Esophagus mucosa (tissue), 1 donor: ENCODE measurements at places on chromosomes 6 and 20.

DNA sequence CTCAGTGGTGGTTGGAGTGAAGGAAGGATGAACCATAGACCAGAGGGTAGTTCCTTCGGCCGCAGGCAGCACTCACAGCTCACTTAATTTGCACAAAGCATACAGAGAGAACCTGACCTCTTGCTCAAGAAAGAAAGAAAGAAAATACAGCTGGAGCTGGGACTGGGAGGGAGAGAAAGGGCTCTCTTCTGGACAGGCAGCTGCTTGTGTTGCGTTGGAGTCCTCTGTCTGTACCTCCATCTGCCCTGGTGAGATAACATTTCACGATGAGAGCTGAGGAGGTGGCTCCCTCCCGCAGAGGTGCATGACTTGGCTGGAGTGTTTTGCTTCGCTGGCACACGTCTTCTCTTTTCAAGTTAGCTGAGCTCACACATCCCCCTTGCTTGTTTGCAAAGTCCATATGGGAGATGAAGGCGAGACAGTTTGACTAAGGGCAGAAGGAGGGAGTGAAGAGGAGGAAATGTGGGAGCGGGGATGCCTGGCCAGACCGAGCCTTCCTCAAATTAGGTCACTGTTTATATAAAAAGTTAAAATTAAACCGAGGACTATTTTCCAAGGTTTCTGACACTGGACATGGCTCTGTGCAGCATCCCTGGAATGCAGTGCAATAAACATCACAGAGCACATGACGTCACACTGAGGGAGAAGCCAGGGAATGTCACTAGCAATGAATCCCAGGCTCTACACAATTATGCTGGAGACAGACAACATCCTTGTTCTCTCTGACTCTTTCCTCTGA lies 359.4 kb downstream of the CD83 start:
- no peak for ATAC-seq

DNA sequence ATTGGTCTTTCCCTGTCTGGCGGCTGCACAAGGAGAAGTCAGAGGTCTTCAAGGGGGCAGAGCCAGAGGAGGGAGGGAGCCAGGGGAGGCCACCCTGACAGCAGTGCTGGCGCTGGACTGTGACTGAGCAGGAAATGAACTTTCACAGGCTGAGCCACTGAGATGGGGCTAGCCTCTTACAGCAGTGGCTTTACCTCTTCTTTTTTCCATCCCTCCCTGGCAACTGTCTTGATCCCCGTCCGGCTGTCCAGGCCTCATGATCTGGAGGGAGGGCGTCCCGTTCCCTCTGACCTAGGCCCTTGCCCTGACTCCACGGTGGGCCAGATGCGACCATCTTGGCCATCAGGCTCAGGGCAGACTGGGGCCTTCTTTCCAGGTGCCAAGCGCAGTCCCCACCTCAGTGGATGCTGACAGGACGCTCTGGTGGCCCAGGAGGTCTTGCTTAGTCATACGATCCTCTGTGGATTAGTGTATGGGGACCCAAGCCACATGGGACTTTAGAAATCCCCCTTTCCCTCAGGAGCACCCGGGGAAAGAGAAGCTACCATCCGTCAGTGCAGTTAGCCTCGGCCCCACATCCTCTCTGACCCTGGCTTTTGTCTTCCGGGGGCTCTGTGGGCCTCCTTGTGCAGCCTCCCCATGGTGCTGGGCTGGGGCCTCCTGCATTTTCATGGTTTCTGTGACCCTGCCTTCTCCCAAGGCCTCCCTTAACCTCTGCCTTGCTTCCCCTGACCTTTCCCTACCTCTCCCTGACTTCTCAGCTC lies 57.4 kb upstream of the CCDC167 start:
- no peak for ATAC-seq

- peak; percentile 50 for ATAC-seq
Measured at GRCh38 chr20:40568200-40568599, 120.8 kb downstream of the MAFB start.

GRCh38 chr6:26215585-26216358 lies 128.5 kb downstream of the HFE start:
- peak; percentile 22 for ATAC-seq

DNA sequence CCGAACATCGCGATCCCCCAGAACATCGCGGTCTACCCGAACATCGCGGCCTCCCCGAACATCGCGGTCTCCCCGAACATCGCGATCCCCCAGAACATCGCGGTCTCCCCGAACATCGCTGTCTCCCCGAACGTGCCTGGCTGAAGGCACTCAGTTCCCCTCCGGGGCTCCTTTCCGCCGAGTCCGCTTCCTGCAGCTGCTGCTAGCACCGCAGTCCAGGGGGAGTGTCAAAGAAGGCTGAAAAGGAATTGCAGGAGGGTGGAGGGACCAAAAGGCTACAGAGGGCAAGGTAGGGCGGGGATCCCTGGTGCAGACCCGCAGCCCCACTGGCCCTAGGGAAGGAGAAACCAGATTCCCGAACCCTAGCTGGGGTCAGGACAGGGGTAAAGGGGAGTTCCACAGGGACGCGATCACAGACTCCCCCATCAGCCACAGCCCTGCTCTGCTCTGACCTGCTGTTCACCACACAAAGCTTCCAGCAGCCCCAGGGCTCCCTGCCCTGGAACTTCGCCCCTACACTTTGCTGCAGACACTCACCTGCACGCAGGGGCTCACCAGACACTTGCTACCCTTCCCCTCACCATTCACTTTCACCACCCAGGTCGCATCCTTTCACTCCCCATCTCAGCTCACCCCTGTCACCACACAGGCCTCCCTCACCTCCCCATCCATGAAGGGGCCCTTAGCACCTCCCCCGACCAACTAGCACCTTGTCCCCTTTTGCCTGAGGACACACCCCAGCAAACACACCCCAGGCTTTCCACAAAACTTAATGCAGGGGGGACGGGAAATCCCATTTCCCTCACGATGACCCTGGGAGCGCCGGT lies 1.7 kb downstream of the ULBP1 start:
- ATAC-seq: no peak

GRCh38 chr20:18224968-18225568 lies 63.3 kb upstream of the ZNF133 start:
- ATAC-seq: peak; percentile 64

DNA sequence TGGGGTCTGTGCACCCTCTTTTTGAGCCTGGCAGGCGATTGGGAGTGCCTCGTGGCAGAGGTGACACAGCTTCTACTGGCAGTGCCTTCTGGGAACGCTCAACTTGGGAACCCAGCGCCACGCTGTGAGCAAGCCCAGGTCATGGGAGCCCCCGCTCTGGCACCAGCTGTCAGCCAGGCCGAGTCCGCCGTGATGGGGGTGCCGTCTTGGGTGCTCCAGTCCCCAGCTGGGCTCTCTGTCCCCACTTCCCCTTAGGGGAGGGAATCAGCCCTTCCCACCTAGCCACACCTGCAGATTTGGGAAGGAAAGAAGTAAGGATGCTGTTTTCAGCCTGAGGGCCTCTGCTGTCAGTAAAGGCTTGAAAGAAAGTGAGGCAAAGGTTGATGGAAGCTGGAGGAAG lies 31.0 kb upstream of the NTSR1 start:
- ATAC-seq: no peak

GRCh38 chr6:168866534-168866933 lies 387.1 kb downstream of the THBS2 start:
- peak; percentile 50 for ATAC-seq

- no peak for ATAC-seq
Measured at GRCh38 chr6:137181891-137182653, 8.6 kb upstream of the IL22RA2 start.

DNA sequence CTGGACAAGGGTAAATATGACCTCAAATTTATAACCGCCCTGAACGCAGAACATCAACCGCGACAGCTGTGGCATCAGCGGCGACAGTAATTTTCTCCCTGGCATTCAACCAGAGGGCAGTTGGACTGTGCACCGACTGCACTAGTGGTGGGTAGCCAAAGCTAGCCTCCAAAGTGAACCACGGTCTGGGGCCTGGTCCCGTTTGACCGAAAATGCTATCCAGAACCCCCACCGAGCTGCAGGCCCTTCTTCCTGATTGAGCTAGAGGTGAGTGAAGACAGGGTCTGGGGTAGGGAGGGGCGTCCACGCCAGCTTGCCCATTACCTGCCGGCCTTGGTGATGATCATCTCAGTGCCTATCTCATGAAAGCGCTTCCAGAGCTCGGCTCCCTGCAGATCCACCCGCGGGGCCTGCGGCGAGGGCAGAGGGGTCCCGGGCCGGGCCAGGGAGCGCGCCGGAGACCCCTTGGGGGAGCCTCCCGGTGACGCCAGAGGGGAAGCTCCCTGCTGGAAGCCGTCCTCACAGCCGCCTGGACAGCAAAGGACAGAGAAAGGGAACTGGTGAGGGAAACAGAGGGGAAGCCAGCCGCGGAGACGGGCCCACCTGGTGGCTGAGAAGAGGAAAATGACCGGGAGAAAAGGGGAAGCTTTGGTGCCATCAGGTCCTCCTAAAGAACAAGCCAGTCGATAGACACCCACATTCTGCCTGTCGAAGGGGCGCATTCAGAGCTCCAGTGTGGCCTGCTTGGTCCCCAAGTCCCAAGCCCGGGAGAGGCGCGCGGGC lies 2.0 kb downstream of the TBX18 start:
- no peak for ATAC-seq

- peak; percentile 14 for ATAC-seq
Measured at GRCh38 chr6:41546866-41547798, 951 bp downstream of the FOXP4 start.
